ENCODE measurements at places on chromosomes 7 and 10.

DNA sequence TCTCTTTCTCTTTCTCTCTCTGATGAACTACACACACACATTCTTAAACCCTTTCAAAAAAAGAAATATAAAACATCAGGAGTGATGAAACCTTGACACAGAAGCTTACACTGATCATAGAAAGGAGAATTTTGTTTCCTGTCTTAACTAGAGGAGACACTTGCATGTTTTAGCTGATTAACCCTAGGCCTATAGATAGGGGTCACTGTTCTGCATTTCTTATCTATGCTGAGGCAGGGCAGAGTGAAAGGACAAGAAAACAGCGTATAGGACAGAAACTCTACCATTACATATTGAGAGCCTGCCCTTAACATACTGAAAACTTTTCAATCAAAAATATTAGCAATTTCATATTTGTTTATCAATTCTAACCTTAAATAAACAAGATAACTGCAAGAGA, 680.6 kb upstream of the MBL2 start:
- ATAC-seq, result 0 out of 3 replicates have a peak, but pooled peaks have one; percentile 32

GRCh38 chr10:51574248-51575048, 124.9 kb downstream of the CSTF2T start:
- ATAC-seq, result peak; percentile 91

DNA sequence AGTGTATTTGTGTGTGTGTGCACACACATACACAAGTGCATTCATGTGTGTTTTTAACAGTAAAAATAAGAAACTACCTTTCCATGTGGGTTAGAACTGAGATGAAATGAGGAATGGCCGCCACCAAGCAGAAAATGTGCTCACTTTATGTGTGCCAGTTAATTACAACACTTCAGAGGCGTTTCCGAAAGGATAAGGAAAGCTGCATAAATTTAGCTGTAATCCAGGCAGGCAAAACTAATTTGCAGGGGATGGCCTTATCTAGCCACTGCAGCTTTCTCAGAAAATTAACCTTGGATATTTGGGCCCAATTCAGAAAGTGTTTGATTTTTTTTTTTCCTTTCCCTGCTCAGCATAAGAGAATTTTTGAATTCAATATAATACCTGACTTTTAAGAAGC, 328.8 kb upstream of the PHF14 start:
- no peak for ATAC-seq

DNA sequence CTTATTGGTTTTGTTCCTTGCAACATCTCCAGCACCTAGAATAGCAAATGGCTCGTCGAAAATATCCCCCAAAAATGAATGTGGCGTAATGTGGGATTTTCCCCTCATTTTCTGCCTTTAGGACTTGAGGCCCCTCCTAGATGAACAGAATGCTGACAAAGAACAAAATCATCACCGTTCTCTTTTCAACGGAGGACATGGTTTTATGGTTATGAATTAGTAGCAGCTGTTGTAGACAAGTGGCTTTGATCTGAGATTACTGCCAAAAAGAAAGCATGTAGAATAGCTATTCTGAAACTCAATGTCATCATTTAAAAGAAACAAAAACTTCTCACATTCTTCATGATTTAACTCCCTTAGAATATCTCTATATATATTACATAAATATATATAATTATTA, 17.2 kb upstream of the CALN1 start:
- no peak for ATAC-seq

DNA sequence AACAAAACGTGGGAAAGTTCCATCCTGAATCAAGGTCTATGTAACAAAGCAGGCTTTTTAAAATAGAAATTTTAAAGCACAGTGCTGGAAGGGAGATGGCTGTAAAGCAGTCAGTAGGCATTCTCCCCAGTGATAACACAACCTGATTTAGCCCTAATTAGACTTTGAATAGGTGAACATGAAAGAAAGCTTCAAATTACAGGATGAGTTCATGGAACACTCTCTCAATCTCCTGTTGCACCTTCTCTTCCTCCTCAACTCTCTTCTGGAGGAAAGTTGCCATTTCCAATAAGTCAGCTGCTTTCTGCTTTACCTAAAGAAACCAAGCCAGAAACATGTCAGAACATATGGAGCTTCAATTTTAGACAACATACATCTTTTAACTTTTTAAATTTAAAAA, 20.1 kb downstream of the SFR1 start:
- ATAC-seq, result no peak

DNA sequence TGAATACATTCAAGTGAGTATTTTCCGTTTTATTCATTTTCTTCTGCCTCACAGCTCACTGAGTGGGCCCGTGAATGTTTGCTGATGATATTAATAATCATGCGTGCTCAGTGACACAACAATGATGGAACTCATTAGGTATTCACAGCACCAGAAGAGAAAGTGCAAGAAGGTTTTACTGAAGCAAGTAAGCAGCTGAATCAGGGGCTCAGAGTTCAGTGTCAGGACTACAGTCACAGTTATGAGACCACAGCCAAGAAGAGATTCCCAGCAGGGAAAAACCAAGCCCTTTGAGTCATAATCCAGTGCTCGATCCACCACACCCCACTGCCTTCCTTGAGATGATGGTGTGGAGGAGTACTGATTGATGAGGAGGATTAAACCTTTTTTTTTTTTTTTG, 247.4 kb downstream of the KIAA1217 start:
- peak; percentile 27 for ATAC-seq

GRCh38 chr7:147197006-147197405, 1080.4 kb downstream of the CNTNAP2 start:
- no peak for ATAC-seq

DNA sequence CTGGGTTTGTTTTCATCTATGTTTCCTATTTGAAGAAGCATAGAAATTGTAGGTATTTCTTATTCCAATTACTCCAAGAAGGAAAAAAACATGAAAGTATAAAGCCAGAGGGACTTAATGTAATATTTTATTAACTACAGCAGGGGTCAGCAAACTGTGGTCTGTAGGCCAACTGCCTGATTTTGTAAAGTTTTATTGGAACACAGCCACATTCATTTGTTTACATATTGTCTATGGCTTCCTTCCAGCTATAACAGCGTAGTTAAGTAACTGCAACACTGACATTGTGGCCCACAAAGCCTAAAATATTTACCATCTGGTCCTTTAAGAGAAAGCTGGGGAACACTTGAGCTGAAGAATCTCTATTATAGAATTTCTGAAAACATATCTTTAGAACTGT, 306.2 kb downstream of the BICC1 start:
- ATAC-seq, result no peak

- ATAC-seq, result no peak
Observed at GRCh38 chr7:47024991-47025390, 556.9 kb downstream of the TNS3 start.

GRCh38 chr7:107048783-107049418, 4.4 kb downstream of the PRKAR2B start:
- ATAC-seq, result peak; percentile 19

DNA sequence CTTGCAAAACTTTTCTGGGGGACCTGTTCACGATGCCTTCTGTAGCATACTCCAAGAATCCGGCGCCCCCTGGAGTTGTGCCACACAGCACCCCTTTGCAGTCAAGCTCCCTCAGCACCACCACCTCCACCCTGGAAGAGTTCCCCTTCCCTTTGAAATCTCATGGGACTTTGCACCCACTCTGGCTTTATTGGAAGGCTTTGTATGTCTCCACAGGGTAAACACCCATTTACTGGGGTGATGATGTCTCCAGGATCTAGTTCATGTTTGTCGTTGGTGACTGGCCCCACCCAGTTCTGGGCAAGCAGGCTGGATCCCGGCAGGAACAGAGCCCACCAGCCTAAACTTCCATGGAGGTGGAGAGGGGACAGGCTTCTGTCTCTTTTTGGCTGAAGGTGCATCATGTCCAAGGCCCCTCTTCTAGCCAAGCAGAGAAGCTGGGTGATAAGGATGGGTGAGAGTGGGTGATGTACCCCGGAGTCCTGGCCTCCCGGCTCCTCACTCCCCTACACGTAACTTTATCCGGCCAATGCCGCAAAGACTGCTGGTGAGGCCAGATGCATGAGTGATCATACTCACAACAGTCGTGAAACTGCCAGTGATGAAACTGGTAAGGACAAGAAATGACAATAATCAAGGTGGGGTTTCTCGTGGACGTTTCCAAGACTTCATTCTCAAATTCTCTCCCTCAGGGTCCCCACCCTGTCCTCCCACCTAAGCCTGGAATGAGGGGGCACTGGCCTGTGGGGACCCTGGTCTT, 695 bp upstream of the CLDN4 start:
- no peak for ATAC-seq

- peak; percentile 88 for ATAC-seq
Observed at GRCh38 chr10:47402641-47403301, 18.7 kb upstream of the ZNF488 start.

- ATAC-seq, result no peak
Observed at GRCh38 chr7:34104992-34105391, 199.7 kb downstream of the BMPER start.

- ATAC-seq, result no peak
Observed at GRCh38 chr7:27191833-27192545, 7.0 kb upstream of the HOXA11 start.

- ATAC-seq, result no peak
Observed at GRCh38 chr7:156279635-156280034, 360.9 kb upstream of the RNF32 start.

DNA sequence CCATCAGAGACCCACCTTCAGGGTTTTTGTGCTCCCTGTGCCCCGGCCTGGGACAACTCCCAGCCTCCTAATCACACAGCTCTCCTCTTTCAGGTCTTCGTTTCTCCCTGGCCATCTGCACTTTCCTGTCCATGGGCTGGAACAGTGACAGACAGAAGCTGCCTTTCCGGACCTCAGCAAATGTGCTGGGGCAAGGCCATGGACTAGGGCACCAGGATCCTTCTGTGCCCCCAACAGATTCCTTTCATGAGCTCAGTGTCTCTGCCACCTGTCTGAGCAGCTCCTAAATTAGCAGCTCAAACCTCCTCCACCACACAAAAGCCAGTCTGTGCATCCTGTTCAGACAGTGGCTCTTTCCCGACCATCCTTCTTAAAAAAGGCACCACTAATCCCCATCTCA, 41.9 kb upstream of the FRMD4A start:
- no peak for ATAC-seq

- ATAC-seq, result no peak
Observed at GRCh38 chr10:79927111-79927828, 21.6 kb downstream of the SFTPD start.

- ATAC-seq, result no peak
Observed at GRCh38 chr7:15757041-15758000, 70.8 kb upstream of the MEOX2 start.

- ATAC-seq, result no peak
Observed at GRCh38 chr10:96389785-96390184, 31.0 kb upstream of the OPALIN start.

All from SK-N-SH treated with all-trans-retinoic acid at 6 μM for 48 hours (cell line).